Hematopoietic multipotent progenitor cell treated with erythropoietin and hydrocortisone succinate and interleukin-3 and kit ligand, for 8 days (in vitro differentiated cells): ENCODE measurements at places on chromosomes 4 and X.

DNA sequence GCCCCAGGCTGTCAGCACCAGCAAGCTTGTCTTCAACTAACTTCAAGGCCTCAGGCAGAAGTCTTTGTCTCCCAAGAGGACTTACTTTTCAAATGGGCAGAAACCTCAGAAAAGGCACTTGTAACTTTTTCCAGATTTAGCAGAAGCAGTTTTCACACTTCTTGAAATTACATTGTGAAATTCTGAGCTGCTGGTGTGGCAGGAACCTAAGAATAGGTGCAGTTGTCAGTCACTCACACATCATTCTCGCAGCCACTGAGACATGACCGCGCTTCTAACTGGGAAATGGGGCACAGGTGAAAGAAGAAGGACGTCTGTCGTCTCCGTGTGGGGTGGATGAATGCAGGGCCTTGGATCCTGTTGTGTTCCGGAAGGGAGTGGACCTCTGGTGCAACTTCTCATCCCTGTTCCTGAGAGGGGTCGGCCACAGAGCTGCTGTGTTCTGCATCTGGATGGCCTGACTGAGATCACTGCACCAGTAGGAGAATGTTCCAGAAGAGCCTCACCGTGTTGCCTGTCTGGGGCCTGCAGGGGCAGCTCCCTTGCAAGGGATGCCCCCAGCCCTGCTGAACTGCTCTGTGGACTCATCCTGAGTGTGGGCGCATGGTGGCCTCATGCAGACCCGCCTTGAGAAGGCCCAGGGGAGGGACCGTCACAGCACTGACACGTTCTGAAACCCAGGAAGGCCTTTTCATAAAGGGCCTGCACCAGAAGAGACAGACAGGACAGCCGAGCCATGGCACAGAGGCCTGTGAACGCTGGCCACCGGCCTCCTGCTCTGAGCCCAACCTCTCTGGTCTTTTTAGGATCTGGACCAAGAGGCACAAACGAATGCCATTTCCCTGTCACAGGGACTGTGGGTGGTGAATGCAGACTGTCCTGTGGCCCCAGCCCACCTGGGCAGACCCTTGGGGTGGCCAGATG is 18.7 kb downstream of the NAT8L start:
- no peak for DNase-seq

DNA sequence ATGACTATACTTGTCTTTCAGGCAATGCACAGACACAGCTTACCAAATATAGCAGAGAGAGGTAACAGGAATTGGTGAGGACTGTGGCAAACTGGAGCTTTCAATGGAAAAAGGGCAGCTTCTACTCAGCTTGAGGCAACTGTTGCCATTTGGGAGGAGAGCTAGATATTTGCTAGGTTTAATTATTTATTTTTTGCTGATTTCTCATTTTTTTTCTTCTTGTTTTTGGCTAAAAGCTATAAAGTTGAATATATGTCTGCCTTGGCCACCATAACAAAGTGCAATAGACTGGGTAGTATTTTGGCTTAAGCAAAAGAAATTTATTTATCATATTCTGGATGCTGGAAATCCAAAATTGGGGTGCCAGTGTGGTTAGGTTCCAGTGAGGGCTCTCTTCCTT is 93.9 kb downstream of the LDB2 start:
- DNase-seq = no peak

DNA sequence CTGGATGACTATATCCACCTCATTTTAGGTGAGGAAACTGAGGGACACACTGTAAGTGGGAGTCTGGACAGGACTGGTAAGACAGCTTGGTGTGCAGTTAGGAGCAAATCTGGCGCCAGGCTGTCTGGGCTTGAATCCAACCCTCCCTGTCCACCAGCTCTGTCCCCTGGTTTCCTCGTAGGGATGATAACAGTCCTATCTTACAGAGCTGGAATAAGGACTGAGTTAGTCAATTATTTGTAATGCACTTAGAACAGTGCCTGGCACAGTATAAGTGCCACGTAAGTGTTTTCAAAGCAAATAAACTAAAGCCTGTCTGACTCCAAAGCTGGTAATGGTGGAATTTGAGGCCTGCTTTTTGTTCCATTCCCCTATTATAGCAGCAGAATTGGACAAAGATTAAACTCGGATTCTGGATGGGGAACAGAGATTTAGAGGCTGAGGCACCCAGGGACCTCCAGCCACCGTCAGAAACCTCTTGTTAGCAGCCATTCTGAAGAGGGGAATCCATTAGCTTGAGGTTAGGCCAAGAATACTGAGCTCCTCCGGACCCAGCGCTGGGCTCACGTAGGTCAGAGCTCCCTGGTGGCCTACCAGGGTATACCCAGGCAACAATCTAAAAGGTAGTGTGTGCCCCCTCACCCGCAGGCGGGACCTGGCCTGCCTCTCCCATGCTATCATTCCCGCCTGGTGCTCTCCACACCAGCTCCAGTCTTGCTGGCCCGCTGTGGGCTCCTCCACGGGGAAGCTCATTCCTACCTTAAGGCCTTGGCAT is 102.1 kb downstream of the UCHL1 start:
- DNase-seq = no peak

DNA sequence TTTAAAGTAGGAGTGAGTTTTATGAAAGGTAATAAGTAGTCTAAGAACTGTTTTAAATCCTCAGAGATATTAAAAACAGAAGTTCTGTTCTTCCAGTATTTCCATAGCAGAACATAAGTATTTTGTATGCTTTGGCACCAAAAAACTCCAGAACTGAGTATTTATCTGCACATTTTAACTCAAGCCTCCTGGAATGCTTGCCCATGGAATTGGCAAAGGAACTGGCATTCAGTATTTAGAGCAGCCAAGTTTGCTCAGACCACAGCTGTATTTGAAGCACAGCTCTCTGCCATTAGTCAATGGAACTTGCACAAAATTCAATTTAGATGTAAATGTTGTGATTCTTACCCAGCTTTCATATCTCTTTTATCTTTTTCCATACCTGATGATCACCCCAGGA is 42.2 kb downstream of the NDNF start:
- DNase-seq = no peak

GRCh38 chr4:46386570-46386969 is 3.4 kb downstream of the GABRA2 start:
- DNase-seq = no peak

DNA sequence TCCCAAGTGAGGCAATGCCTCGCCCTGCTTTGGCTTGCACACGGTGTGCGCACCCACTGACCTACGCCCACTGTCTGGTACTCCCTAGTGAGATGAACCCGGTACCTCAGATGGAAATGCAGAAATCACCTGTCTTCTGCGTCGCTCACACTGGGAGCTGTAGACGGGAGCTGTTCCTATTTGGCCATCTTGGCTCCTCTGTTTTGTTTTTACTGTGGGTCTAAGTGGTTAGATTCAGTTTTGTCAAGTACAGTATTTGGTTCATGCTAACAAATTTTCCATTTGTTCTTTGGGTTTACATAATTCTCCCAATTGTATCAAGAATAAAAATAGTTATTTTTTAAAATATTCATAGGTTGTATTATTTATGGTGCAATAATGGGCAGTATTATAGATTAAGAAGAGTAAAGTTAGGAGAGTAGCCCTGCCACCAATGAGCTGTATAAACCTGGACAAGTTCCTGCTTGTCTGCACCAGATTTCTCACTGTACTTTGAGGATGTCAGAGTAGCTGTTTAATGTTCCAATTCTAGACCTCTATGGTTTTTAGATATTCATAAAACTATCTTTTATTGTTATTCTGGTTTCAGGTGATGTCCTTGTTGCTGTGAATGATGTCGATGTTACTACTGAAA is 23.4 kb downstream of the INTU start:
- no peak for DNase-seq

DNA sequence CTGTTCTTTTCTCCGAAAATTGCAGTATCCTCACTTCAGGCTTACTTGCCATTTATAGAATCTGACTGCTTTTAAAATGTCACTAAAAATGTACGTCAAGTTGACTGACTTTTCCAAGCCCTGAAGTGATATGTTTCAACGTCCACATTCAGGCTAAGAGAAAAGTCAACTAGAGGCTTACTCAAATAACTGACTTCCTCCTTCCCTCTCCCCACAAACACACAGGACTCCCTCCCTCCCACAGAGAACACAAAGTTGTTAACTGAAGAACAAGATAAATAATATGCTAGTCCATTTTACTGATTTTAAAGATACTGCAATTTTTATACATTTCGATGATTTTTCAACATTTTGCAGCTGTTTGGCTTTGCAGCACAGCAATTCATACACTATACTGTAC is 13.8 kb upstream of the CDKL2 start:
- DNase-seq = no peak

DNA sequence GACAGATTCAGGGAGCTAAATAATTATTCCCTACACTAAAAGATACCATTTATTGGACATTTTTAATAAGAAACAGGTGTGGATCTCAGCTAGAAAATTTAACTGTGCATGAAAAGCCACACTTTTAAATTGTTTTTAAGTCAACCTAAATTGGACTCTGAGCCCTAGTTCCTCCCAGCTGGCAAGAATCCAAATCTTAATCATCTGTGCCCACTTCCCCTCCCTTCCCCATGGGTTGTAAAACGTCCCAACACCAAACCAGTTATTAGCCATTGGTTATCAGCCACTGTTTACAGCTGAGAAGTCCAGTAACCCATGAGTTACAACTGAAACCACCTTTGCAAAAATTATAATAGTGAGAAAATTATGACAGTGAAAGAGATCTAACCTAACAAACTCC is 125.6 kb upstream of the S100G start:
- DNase-seq = peak; percentile 24

- DNase-seq = no peak
These were observed 12.8 kb downstream of the HOPX start for GRCh38 chr4:56668267-56668666.

GRCh38 chr4:113173126-113173792 is 123.8 kb downstream of the ANK2 start:
- DNase-seq = no peak

- no peak for DNase-seq
These were observed 10.0 kb downstream of the SLC2A9 start for GRCh38 chr4:10011277-10011676.

DNA sequence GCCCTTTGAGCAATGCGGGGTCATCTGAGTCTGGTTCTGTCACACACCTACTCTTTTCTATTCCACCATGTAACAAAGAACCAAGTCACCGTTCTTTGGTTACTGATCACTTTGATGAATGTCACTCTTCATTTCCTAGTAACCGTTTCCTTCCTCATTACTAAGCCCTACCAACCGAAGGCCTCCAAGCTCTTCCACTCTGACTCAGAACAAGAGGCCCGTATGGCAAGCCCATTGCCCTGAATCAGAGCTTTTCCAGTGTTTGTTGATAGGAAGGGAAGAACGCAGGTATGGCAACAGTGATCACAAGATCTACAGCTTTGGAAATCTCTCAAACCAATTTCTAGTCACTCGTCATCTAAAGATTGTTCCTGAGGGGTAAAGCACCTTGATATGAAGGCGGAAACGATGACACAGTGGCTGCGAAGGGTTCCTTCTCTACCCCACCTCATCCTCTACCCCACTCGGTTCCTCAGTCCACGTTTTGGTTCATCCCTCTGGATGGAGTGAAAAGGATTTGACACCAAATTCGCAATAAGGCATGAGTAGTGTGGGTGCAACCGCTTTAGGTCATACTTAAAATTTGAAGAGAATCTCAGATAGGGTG is 28.0 kb upstream of the CD40LG start:
- DNase-seq = no peak

DNA sequence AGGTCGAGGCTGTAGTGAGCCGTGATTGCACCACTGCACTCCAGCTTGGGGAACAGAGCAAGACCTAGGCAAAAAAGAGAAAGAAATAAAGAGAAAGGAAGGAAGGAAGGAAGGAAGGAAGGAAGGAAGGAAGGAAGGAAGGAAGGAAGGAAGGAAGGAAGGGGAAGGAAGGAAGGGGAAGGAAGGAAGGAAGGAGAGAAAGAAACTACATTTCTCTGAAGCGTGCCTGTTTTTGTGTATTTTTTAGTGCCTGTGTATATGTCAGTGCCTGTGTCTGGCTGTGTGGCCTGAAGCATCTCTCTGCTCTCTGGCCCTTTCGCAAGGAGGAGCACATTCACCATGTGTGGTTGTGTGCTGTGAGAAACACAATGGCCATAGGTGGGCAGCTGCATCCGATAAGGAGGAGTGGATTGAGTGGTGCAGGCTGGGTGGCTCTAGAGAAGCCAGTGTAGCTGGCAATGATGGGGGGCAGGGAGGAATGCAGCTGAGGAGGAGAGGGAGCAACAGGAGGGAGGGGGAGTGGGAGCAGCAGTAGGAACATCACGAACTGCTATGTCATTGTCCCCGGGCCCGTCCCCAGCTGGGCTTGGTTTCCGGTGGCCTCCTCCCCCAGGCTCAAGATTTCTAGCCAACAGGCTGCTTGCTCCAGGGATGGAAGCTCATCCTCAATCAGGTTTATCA is 11.4 kb downstream of the SYN1 start:
- peak; percentile 16 for DNase-seq

GRCh38 chrX:42524379-42524778 is 253.6 kb downstream of the PPP1R2C start:
- DNase-seq = no peak

DNA sequence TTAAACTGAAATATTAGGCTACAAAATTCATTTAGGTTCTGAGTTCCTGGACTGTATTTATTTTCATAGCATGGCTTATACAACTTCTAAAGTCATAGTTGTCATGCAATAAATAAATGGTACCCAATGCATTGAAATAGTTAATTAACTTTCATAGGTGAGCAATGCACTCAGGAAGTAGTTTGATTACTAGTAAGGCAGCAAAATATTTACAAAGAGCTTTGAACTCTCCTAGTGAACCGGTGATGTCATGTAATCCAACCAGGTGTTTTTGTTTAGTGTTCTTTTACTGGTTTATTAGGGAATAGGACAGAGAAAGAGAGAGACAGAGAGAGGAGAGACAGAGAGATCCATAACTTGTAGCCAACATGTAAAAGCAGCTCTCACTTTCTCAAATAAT is 228.6 kb upstream of the CTSO start:
- no peak for DNase-seq

DNA sequence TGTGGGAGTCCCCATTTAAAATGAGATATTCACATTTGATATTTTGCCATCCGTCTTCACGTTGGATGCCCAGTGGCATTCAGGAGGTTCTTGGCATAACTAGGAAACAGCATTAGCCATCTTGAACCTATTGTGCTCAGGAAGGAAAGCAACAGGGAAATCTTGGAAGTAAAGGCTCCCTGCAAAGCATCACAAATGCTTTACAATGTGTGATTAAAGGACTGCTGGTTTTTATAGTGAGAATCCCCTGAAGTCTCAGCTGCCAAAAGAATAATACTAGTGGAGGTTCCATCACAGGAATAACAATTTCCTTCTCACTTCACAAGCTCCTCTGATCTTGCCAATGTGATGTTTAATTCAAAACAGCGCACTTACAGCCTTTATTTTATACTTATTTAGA is 49.7 kb upstream of the NPNT start:
- no peak for DNase-seq

GRCh38 chr4:174450786-174451125 is 71.5 kb downstream of the HPGD start:
- DNase-seq = no peak

DNA sequence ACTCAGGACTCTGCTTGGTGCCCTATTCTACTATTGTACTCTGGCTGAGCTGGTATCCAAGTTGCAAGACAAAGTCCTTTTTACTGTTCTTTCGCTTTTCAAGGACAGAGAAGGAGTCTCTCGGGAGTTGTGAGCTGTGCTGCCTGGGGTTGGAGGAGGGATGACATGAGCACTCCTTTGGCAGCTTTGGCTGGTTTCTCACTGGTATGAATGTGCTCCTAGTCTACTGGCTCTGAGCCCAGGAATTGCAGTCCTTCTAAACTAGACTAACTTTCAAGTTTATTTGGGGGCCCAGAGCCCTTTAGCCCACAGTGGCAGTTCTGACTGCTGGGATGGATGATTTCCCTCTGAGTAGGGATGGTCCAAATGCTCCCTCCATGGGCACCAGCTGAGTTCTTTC is 997.1 kb downstream of the RAB28 start:
- no peak for DNase-seq

GRCh38 chr4:57501720-57502119 is 391.5 kb upstream of the IGFBP7 start:
- DNase-seq = no peak
